ENCODE measurements at places on chromosomes 2 and 18. TPM values are rescaled to one million over a fixed set of nuclear protein-coding genes. Genes with fewer than 3 reads are reported as not detected.

Gene RESP18
- not detected for total RNA-seq

GRCh38 chr2:175832866-175833265, 169.2 kb downstream of the LNPK start:
- DNase-seq, result no peak

DNA sequence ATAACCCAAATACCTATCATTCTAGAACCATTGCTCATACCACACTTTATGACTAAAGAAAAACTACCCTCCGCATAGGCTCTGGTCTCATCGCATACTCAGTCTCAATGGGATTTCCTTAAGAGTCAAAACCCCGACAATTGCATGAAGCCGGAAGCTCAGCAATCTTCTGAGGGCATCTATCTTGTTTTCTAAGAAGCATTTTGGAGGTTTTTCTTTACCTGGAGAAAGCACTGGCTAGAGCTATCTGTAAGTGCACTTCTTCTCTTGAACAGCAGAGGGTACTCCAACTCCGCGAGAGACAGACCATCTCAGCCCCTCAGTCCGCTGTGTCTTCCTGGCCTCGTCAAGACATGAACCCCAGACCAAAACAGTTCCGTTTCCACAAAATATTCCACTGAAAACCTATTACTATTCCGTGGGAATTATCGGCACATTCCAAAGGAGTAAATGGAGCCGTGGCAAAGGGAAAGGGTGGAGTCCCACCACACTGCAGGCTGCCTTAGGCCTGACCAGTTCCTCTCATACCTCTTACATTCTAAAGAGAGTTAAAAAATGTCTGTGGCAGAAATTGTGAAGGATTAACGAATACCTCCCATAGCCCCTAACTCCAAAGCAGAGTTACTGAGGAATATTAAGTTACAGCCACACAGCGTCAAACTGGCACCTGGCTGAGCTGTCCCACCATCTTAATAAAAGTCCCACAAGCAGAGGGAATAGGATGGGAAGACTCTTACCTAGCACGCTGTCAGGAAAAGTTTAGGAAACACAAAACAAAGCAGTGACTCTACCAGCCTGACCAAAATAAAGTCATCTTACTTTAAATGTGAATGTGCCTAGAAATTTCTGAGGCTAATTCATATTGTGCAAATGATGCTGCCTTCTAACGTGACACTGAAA, 325.6 kb upstream of the VRK2 start:
- DNase-seq, result peak; percentile 44

Gene NEB
- total RNA-seq, result 2.5 TPM

GRCh38 chr2:127081826-127082633, 24.9 kb downstream of the BIN1 start:
- DNase-seq, result no peak

- DNase-seq, result no peak
These were observed 10.9 kb upstream of the HS6ST1 start for GRCh38 chr2:128329607-128330006.

- no peak for DNase-seq
These were observed 5.5 kb downstream of the SALL3 start for GRCh38 chr18:78984941-78985784.

- no peak for DNase-seq
These were observed 49.1 kb downstream of the CSRNP3 start for GRCh38 chr2:165518611-165519010.

Gene ARL4C
- total RNA-seq, result 24.4 TPM

DNA sequence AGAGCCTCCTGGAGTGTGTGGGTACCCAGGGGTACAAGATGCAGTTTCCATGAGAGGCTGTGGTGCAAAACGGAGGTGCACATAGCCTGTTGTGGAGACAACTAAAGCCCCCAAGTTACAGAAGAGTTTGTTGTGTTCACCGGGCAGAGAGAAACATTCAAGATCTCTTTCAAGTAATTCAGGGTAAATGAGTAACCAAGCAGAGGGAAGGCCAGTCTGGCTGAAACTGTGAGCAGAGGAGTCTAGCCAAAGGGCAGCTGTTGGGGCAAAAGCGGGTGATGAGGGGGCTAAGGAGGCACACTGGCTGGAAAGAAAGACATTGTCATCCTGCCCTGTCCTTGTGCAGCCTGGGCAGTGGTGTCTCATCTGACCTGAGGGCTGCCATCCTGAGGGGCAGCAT, 52.0 kb downstream of the CXCR4 start:
- no peak for DNase-seq

Gene FEV
- total RNA-seq, result not detected

Gene ANKRD30BL
- 0.36 TPM for total RNA-seq

Gene GPR55
- total RNA-seq, result 0.39 TPM

GRCh38 chr2:195595825-195596224, 61.2 kb upstream of the SLC39A10 start:
- no peak for DNase-seq

DNA sequence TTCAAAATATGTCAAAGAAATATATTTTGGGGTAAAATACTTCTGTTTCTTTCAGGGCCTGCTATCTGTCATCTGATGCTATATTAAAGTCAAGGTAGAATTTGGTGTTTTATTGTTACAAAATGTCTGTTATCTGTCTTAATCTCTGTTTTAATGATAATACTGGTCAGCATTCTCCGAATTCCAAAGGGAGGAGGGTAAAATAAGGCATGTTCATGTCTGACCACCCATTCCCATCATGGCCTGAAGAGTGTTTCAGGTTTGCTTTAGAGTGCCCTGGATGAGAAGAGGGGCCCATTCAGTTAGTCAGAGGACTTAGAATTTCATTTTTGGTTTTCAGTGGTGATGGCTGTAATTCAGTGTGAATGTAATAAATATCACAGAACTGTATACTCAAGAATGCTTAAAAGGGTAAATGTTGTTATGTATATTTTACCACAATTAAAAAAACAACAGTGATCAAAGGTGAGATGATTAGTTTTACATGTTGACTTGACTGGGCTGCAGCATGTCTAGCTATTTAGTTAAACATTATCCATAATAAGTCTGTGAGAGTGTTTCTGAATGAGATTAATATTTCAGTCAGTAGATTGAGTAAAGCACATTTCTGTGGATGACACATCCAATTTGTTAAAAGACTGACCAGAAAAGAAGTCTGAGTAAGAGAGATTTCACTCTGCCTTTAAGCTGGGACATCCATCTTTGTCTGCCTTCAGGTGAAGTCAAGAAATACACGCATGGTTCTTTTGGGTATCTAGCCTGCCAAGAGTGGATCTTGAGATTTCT, 467.9 kb upstream of the SYT4 start:
- no peak for DNase-seq

Gene LYPD6B
- 76.0 TPM for total RNA-seq

DNA sequence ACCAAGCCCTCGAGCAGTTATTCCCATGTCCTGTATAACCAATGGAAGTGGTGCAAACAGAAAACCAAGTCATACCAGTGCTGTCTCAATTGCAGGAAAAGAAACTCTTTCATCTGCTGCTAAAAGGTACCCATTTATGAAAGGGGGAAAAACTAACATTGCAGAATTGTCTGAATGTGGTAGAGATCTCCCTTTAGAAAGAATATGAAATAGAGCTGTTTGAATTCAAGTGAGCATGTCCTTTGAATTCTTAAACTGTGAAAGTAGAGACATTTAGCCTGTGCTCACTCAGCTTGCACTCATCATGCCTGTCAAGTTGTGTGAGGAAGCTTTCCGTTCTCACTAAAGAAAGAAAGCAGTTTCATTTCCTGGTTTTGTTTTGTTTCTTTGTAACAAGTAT, 87.4 kb downstream of the EML4 start:
- DNase-seq, result no peak

DNA sequence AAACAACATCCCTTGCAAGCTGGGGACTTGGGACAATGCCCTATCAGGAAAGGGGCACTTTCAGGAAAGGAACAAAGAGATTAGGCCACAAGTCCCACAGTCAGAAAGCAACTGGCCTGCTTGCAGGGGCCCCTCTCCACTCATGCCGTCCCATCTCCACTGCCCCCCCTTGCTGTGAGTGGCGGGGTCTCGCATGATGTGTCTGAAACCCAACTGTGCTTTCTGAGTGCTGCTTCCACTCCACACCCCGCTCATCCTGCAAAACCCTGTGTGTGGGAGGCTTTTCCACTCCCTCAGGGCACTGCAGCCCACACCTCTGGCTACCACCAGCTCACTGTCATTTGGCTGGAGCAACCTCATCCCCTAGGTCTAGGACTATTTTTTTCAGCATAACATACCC, 7.9 kb downstream of the HS6ST1 start:
- DNase-seq, result peak; percentile 41

Gene SLC40A1
- 39.9 TPM for total RNA-seq

All from ureter (tissue), 1 donor.